ENCODE measurements at places on chromosomes 1 and 21. TPM values are rescaled to one million over a fixed set of nuclear protein-coding genes. Genes with fewer than 3 reads are reported as not detected.

- no peak for DNase-seq
Measured at GRCh38 chr1:65762081-65762862, 30.4 kb upstream of the PDE4B start.

- DNase-seq = no peak
Measured at GRCh38 chr1:170714163-170714562, 50.2 kb downstream of the PRRX1 start.

GRCh38 chr1:10591010-10591409 lies 116.3 kb downstream of the PEX14 start:
- no peak for DNase-seq

DNA sequence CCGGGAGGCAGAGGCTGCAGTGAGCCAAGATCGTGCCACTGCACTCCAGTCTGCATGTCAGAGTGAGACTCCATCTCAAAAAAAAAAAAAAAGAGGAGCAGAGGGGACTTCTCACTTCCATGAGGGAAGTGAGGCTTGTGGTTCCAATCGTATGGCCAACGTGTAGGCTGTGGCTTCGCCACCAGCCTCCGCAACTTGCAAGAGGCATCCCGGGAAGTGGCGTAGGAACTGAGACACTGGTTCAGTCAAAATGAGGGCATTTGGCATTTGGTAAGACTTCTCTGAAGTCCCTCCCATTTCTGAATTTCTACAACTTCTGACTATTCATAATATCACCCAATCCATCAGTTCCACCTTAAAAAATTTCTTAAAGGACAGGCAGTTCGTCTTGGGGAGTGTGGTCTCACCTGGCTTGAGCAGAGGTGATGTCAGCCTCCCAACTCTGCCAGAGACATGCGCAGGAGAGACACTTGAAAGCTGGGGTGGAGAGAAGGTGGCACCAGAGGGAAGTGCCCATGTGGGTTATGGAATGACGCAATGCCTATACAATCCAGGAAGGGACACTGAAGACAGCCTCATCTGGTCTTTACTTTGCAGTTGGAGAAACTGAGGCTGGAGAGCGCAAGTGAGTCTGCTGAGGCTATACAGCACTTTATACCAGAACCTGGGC lies 17.2 kb downstream of the KAZN start:
- no peak for DNase-seq

DNA sequence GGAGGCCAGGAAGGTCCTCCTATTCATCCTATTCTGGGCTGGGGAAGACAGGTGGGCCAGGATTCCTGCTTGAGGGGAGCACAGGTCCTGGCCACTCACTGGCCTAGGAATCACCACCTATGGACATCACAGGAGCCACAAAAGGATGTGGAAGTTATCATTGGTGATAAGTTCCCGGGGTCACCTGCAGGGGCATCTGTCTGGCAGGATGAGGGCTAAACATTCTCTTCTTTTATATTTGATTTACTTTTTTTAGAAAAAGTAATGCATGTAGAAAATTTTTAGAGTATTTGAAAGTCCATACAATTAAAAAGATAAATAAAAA lies 33.2 kb upstream of the KIAA0040 start:
- no peak for DNase-seq

GRCh38 chr1:243850452-243851256 lies 611 bp upstream of the AKT3 start:
- no peak for DNase-seq

GRCh38 chr1:219480011-219480410 lies 132.9 kb downstream of the ZC3H11B start:
- DNase-seq = no peak

DNA sequence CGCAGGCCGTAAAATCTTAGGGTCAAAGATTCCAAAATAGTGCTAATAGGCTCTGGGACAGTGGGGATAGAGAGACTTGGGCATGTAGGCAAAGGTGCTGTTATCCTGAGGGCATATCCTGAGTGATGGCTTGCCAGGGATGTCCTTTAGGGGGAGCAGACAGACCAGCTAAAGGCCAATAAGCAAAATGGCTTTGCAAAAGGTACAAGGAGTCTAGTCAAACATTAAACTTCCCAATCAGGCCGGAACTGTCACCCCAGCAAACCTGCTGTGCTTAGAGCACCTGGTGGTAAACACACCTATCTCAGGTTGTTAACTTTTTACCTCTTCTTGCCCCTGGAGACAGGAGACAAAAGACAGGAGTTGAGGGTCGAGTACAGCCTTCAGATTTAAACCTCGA lies 49.1 kb downstream of the TRABD2B start:
- no peak for DNase-seq

- DNase-seq = no peak
Measured at GRCh38 chr1:6391951-6392808, 1.4 kb downstream of the ACOT7 start.

- DNase-seq = no peak
Measured at GRCh38 chr1:215595231-215595630, 28.1 kb downstream of the KCTD3 start.

DNA sequence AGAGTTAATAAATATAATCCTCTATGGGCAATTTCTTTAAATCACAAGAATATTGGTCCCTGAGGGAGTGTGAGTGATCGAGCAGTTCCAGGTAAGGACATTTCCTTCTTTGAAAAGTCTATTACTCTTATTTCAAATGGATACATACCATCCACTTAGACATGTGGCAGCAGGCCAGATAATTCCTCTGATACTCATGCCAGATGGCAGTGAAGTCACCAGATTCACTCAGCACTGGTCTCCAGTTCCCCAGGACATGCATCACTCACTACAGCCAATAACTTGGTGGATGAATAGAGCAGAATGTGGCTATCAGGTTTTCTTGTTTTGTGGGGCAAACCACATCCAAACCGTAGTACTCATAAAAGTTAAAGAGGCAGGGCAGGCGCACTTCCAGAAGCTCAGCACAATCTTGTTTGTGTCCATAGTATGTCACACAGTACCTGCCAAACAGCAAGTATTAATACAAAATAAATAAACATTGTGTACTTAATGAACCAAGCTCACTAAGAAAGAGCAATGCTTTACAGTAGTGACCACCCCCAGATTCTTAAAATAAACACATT lies 74.2 kb upstream of the CD53 start:
- DNase-seq = no peak

The SRGAP2B gene
- 4.8 TPM for total RNA-seq

The TMEM35B gene
- total RNA-seq = 1.0 TPM

The COL24A1 gene
- not detected for total RNA-seq

The CD34 gene
- total RNA-seq = not detected

The GABRD gene
- total RNA-seq = 0.19 TPM

The TDRD5 gene
- total RNA-seq = not detected
